T-helper 2 cell treated with Interferon-gamma antibody and Interleukin-4, amounts not matched to agents 5 μg/mL and 100 μg/mL, for 36 hours (primary cell): ENCODE measurements at places on chromosomes 6 and 20.

DNA sequence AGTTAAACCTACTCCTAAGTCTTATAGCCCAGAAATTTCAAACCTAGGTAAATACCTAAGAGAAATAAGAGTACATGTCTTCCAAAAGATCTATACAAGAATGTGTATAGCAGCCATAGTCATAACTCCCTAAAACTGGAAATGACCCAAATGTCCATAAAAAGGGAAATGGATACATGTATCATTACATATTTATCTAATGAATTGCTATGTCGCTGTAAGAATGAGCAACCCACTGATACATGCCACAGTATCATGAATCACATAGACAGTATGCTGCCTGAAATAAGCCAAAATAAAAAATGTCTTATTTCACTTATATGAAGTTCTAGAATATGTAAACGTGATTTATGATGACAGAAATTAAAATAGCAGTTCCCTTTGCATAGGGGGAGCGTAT lies 679.5 kb downstream of the MAFB start:
- no peaks in the 10 kb centered on the region for H3K36me3 ChIP-seq
- DNase-seq = no peak
- H3K4me1 ChIP-seq = no peaks in the 10 kb centered on the region
- H3K27ac ChIP-seq = no peak overlapping the region

GRCh38 chr6:71091167-71091566 lies 134.3 kb upstream of the B3GAT2 start:
- H3K27me3 ChIP-seq = no peaks in the 10 kb centered on the region
- H3K36me3 ChIP-seq = no peaks in the 10 kb centered on the region
- H3K4me1 ChIP-seq = no peaks in the 10 kb centered on the region

- no peaks in the 10 kb centered on the region for H3K36me3 ChIP-seq
- H3K4me3 ChIP-seq = no peak overlapping the region
- no peak for DNase-seq
- no peak overlapping the region for H3K27ac ChIP-seq
- H3K4me1 ChIP-seq = no peaks in the 10 kb centered on the region
Measured at GRCh38 chr6:29424575-29424974, 9.8 kb downstream of the OR12D1 start.

GRCh38 chr6:34393191-34393965 lies 909 bp upstream of the NUDT3 start:
- peak overlapping the region; percentile 99 for H3K4me3 ChIP-seq
- H3K36me3 ChIP-seq = peaks cover 3% of the 10 kb centered on the region
- peak overlapping the region; percentile 88 for H3K27ac ChIP-seq
- no peaks in the 10 kb centered on the region for H3K27me3 ChIP-seq

DNA sequence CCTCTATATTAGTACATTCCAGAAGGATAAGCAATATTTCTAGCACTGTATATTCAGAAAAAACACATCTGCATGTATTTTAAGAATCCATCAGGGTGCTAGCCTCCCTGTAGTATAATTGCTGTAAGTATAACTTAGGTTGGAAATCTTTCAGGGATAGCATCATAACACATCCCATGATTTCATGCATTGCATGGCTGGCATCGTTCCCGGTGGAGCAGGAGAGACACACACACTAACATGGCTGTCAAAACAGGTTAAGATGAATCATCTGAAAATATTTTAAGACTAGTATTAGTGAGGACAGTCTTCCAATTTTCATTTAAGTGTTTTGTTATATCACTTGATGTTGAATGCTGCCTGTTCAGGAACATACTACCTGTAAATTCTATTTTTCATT lies 32.1 kb upstream of the CENPW start:
- H3K4me3 ChIP-seq = no peak overlapping the region
- H3K36me3 ChIP-seq = no peaks in the 10 kb centered on the region
- peaks cover 2% of the 10 kb centered on the region for H3K27me3 ChIP-seq
- no peak for DNase-seq
- H3K4me1 ChIP-seq = no peaks in the 10 kb centered on the region
- H3K27ac ChIP-seq = no peak overlapping the region

DNA sequence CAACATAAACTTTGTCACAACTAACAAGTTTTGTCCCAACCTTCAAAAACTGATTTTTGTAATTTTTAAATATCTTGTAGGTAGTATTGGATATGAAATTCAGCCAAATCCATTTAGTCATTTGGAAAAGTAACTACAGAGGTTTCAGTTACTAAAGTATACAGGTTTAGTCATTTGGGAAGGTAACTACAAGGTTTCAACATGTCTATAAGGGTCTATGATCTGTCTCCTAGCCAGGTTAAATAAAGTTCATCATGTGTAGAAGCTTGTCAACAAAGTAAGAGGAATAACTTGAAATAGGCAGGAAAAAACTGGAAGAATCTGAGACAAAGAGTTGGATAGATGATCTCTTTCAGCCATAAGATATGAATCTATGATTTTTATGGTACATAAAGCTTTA lies 229.8 kb downstream of the COL12A1 start:
- H3K27ac ChIP-seq = no peak overlapping the region
- no peaks in the 10 kb centered on the region for H3K27me3 ChIP-seq
- H3K4me1 ChIP-seq = no peaks in the 10 kb centered on the region
- no peak for DNase-seq
- H3K36me3 ChIP-seq = no peaks in the 10 kb centered on the region

DNA sequence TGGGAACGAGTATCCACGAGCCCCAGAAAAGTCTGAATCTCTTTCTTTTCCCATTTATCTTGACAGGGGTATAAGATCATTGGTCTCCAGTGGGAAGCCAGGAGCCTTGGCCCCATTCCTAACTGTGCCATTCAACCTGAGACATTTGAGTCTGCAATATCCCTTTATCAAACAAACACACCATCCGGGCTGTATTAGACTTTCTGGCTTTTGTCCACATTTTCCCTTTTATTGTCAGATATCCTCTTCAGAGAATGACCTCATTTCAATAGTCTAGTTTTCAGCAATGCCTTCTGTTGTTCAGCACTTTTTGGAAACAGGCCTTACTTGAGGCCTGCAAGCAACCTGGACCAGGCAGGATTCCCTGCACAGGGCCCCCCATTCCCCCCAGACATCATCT lies 15.7 kb downstream of the BPIFA1 start:
- H3K36me3 ChIP-seq = no peaks in the 10 kb centered on the region
- no peak overlapping the region for H3K4me3 ChIP-seq
- no peak for DNase-seq
- H3K4me1 ChIP-seq = no peaks in the 10 kb centered on the region

DNA sequence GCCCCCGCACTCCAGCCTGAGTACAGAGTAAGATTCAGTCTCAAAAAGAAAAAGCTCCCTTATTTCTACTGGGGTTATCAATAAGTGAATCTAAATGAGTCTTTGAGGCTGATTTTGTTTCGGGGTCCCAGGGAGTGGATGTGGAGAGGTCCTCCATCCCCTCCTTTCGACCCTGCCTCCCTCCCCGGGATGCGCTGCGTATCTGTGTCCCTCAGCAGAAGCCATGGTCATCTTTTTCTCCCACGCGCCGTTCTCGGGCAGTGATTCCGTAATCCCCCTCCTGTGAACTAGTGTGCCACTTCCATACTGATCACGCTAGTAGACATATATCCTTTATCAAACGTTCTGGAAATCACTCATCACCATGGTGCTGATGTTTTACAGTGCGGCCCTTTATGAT lies 152.9 kb downstream of the CDH4 start:
- H3K27ac ChIP-seq = no peak overlapping the region
- H3K4me3 ChIP-seq = no peak overlapping the region
- DNase-seq = no peak
- no peaks in the 10 kb centered on the region for H3K27me3 ChIP-seq

DNA sequence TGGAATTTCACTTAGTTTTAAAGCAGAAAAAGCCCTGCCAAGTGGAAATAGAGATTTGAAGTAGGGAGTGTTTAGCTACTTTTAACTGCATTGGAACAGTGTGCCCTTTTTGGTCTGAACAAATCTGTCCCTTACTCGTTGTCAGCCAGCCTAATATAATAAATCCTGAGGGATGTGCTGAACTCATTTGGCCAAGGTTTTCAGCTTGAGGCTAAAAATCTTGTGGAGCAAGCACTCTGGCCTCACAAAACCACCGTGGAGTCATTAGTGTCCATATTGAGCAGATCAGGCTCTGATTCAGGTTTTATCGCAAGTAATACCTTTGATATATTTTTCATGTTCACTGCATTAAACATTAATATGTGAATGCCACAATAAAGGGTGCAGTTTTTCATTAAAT lies 383.5 kb downstream of the FRK start:
- DNase-seq = no peak
- no peak overlapping the region for H3K27ac ChIP-seq
- H3K36me3 ChIP-seq = no peaks in the 10 kb centered on the region
- no peaks in the 10 kb centered on the region for H3K27me3 ChIP-seq
- no peaks in the 10 kb centered on the region for H3K4me1 ChIP-seq

GRCh38 chr20:30491016-30491415 lies 766.4 kb upstream of the DEFB115 start:
- no peak for DNase-seq
- peaks cover 12% of the 10 kb centered on the region for H3K36me3 ChIP-seq
- H3K27ac ChIP-seq = no peak overlapping the region
- H3K4me1 ChIP-seq = no peaks in the 10 kb centered on the region
- no peak overlapping the region for H3K4me3 ChIP-seq
- no peaks in the 10 kb centered on the region for H3K27me3 ChIP-seq
